ENCODE measurements at places on chromosomes 3 and 15.

DNA sequence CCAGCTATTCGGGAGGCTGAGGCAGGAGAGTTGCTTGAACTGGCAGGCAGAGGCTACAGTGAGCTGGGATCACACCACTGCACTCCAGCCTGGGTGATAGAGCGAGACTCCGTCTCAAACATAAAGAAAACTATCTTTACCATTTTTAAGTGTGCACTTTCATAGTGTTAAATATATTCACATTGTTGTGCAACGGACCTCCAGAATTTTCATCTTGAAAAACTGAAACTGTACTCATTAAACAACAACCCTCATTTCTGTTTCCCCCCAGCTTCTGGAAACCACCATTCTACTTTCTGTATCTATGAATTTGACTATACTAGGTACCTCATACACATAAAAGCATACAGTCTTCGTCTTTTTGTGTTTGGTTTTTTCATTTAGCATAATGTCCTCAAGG, 375.1 kb downstream of the SHQ1 start:
- no peak for DNase-seq

GRCh38 chr3:123089611-123090331, 22.9 kb downstream of the PDIA5 start:
- DNase-seq = no peak

DNA sequence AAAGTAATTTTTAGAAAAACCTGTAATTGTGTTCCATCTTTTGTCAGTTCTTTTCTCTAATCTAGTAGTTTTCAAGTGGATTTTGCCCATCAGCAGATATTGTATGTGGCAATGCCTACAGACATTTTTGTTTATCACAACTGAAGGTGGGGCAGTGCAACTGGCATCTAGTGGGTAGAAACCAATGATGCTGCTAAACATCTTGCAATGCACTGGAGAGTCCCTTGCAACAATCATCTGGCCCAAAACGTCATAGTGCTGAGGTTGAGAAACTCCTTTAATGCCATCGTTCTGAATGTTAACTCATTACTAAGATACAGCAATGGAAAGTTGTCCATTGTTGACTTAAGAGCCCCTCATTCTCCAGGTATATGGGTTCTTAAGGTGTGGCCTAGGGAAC, 80.1 kb downstream of the BTD start:
- DNase-seq = no peak

- no peak for DNase-seq
Measured at GRCh38 chr3:4323246-4324027, 20.3 kb downstream of the SETMAR start.

DNA sequence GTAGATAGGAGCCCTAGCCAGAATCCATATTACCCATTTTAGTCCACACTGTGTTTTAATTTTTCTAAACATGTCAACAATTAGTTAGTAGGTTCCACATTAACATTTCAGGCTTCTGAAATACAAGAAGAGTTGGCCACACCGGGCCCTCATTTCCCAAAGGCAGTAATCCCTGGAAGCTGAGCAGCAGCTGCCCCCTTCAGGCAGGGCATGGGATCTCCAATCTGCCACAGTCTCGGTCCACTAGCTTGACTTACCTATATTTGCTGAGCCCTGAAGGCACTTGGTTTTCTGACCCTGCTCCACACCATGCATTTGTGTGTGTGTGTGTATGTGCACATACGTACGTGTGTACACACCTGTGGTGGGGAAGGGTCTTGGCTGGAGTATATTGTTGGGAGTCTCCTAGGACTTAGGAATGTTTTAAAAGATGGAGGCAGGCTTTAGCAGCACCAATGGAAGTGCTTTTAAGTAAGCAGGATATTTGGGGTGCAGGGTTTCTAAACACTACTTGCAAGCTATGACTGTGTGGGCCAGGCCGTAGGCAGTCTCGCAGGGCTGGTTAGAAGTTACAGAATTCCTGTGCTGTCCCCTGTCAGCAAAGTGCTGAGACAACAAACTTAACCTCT, 71.2 kb upstream of the SOX14 start:
- DNase-seq = no peak

- DNase-seq = peak; percentile 52
Measured at GRCh38 chr15:34436956-34437442, 609 bp downstream of the GOLGA8A start.

DNA sequence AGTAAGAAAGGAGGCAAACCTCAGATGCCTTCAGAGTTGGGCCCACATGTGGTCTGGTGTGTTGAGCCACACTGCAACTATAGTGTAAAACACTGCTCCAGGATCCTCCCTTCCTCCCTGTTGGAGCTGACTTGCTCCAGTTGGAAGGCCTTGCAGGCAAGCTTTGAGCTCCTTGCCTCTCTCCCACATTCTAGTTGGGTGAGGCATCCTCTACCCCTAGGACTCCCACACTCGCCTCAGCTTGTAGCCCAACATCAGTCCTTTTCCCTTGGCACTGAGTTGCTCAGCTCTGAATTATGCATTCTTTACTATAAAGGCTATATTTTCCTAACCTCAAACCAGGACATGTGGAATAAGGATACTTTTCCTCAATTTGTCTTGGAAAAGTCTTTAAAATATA, 143.9 kb downstream of the NECTIN3 start:
- DNase-seq = no peak

DNA sequence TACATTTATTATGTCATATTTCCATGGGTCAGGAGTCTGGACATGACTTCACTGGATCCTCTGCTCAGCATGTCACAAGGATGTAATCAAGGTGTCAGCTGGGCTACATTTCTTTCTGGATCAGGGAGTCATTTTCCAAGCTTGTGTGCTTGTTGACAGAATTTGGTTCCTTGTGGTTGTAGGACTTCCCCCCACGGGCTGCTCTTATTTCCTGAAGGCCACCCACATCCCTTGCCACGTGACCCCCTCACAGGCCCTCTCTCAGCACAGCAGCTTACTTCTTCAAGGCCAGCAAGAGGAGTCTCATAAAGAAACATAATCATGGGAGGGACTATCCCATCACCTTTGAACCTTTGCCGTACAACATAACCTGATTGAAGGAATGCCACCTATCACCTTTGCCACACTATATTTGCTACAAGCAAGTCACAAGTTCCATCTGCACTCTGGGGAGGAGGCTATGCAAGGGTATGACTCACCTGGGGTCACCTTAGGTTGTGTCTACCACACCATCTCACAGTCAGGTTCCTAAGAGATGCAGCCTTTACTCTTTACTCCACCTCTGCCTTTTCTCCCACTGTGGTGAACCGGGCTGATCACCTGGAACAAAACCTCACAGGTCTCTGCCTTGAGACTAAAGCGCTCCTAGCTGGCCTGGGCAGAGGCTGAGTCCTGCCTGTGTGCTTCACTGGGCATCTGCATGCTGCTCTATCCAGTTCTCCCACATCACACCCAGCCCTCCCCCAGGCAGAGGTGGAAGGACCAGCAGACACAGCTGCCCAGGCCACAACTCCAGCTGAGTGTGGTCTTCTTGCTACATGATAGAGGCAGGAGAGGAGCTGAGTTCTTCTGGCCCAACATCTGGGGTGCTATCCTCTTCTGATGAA, 13.5 kb downstream of the RAB6B start:
- no peak for DNase-seq

GRCh38 chr3:71247221-71247957, 336.1 kb downstream of the FOXP1 start:
- no peak for DNase-seq

- DNase-seq = no peak
Measured at GRCh38 chr3:125032100-125032643, 23.6 kb downstream of the HEG1 start.

DNA sequence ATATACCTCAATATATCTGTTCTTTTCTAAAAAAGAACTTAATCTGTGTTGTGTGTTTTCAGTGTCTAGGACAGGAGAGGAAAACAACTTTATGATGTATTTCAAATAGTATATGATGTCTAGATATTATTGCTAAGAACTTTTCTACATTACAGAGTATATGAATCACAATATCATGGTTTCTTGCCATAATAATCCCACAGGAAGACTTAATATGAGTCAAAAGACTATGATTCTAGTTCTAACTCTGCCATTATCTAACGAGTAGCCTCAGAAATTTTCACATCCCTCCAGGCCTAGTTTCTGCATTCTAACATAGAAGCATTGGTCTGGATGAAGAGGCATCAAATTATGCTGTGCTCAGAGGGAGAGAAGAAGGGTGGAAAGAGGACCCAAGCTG, 107.7 kb upstream of the SPRED1 start:
- DNase-seq = no peak

DNA sequence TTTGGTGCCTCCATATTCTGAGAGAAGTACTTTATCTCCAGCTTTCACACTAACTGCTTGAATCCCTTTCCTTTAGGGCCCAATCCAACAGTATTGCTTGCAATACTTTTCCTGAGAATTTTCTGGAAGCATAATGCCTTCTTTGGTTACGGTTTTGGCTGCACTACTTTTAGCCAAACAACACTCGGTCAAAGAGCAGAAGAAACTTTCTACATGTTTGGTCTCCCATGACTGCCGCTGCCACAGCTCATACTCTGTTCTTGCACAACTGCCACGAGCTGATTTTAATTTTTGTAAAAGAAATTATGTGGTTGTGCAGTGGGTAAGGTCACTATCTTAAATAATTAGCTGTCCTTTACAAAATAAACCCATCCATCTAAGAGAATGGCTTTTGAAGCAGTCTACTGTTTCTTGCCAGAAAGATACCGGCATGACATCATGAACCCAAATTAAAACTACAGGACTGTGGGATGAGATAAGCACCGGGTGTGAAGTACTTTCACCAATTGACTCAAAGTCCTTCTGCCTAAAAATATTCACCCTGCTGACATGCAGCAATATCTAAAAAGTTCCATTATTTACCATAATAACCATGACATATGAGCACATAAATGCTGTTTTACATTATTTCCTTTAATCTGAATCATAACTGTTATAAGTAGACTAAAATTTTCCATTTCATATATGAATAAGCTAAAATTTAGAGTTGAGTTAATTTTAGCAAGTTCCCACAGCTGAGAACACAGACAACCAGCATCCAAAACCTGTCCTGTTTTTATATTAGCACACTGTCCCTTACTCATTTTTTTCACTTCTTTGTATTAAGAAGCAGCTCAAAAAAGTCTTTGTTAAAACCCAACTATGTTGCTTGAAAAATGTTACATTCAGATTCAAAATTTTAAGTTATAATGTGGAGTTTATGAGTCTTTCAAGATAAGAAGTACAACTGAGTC, 1154.3 kb downstream of the EPHA3 start:
- no peak for DNase-seq

GRCh38 chr3:67294341-67294740, 296.2 kb downstream of the KBTBD8 start:
- no peak for DNase-seq

DNA sequence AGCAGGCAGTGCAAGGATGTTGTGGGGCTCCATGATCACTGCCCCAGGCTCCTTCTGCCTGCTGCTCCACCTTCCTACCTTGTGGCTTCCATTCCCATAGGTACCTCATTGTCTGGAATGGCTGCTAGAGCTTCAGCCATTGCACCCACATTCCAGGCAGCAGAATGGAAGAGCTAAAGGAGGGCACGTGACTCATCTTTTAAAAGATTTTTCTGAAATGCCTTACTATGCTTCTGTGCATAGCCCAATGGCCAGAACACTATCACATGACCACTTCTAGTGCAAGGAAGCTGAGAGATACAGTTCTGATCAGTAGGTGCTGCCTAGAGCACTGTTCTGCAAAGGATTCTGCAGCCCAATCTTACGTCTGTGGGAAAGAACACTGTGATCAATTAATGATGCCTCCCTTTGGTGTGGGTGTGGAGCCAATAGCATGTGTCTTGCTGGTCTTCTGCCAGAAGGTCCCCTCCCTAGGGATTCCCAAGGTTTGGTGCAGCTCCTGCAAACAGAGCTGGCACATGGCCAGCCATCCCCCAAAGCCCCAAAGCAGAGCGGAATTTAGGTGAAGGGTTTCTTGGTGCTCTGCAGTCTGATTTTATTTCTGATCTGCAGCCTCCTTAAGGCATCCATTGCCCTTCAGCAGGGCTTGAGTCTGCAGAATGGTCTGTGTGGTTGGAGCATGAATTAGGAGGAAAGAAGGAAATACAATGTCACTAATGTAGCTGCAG, 34.4 kb downstream of the SPSB4 start:
- no peak for DNase-seq

- DNase-seq = no peak
Measured at GRCh38 chr3:112640930-112641801, at the start of gene CCDC80. Gene CCDC80, minus strand, starts transcription at chr3:112641143. Its CDS starts 1,238 bp downstream, at chr3:112639905.

Measured in CD8-positive, alpha-beta memory T cell (primary cell).